ENCODE measurements at places on chromosomes 1 and 21.

GRCh38 chr21:41011098-41011731, 156.7 kb upstream of the BACE2 start:
- no peak for DNase-seq

GRCh38 chr1:246726881-246727280, 2.7 kb downstream of the SCCPDH start:
- no peak for DNase-seq

GRCh38 chr1:22077728-22078127, 25.2 kb downstream of the CDC42 start:
- DNase-seq: no peak

DNA sequence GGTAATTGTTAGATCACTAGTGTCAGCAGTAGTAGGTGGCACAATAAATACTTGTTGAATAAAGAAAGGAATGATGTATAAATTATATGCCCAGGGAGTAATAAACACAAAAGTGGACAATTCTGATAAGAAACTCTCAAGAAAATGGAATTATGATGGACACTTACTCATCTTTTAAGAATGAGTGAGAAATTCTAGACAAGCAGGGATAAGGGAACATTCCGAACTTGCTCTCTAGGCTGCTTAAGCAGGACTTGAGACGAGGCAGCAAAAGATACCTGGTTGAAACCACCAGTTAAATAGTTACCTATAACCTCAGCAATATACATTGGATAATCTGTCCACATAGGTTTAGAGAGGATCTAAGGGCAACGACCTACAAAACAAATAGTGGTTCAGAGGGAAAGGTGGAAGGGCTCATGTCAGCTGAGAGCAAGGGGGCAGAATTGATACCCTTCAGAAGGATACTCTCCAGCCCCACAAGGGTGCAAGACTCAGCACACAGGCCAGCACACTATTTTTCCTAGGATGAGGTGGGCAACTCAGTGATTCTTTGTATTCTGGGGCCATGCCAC, 46.3 kb downstream of the XCL2 start:
- no peak for DNase-seq

DNA sequence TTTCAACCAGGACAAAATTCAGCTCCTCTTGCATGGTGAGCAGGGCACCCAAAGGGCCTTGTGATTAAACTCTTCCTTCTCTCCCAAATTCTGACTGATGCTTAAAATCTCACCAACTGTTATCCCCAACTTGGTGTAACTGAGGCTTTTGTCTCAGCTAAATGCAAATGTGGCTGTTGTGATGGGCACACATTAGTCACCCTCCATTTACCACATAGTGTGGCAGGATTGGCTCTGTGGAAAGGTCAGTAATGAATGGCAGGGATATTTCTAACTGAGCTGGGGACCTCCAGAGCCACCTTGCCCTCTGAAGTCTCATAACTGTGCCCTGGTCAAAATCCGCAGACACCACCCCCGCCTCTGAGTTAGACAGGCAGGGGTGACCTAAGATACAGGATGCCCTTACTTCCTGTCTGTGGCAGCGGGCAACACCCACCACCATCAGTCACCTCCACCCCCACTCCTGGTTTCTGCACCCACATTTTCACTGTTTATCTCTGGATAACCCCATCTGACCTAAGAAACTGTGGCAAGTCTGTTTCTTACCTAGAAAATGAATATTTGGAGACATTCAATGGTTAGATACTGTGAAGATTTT, 25.4 kb upstream of the RGS16 start:
- DNase-seq: no peak

Data from fibroblast of pulmonary artery (primary cell).